A549 treated with ZK216348 at 1 μM for 4 hours (cell line): ENCODE measurements at places on chromosomes 2 and 18. TPM values are rescaled to one million over a fixed set of nuclear protein-coding genes. Genes with fewer than 3 reads are reported as not detected.

The VWA3B gene
- 0.33 TPM in 1 of 5 replicates, not detected in the others for total RNA-seq

The PDE11A gene
- total RNA-seq, result 0.25 to 1.2 TPM (median 0.46 TPM) in 5 replicates

The RUFY4 gene
- not detected in 5 replicates for total RNA-seq

The GCA gene
- total RNA-seq, result 5.1 to 6.9 TPM (median 6.7 TPM) in 5 replicates

The TGFA gene
- total RNA-seq, result 5.1 to 6.6 TPM (median 5.9 TPM) in 5 replicates

The SH3BP4 gene
- total RNA-seq, result 30.2 to 43.1 TPM (median 36.3 TPM) in 5 replicates

The PIKFYVE gene
- 3.5 to 8.9 TPM (median 6.8 TPM) in 5 replicates for total RNA-seq

The PTPRM gene
- total RNA-seq, result 26.0 to 36.8 TPM (median 31.8 TPM) in 5 replicates

The DLX2 gene
- total RNA-seq, result 0.35 to 0.89 TPM (median 0.44 TPM) in 5 replicates

The HOXD1 gene
- 0.18 to 0.28 TPM (median 0.24 TPM) in 4 of 5 replicates, not detected in the other for total RNA-seq

The MC5R gene
- total RNA-seq, result not detected in 5 replicates

The MAL gene
- not detected in 5 replicates for total RNA-seq

The TUBA4B gene
- 0.26 to 0.33 TPM (median 0.27 TPM) in 3 of 5 replicates, not detected in the others for total RNA-seq

The VAMP8 gene
- 14.1 to 23.2 TPM (median 16.8 TPM) in 5 replicates for total RNA-seq

The GPC1 gene
- total RNA-seq, result 115 to 247 TPM (median 223 TPM) in 5 replicates

The ANKRD30B gene
- not detected in 5 replicates for total RNA-seq

The SLC30A3 gene
- total RNA-seq, result 1.9 to 4.2 TPM (median 3.6 TPM) in 5 replicates

The ANKRD44 gene
- 1.2 to 3.3 TPM (median 1.8 TPM) in 5 replicates for total RNA-seq

The PROKR1 gene
- total RNA-seq, result not detected in 5 replicates

The IMPACT gene
- total RNA-seq, result 9.9 to 23.2 TPM (median 12.9 TPM) in 5 replicates

The OR6B2 gene
- not detected in 5 replicates for total RNA-seq

The AP1S3 gene
- total RNA-seq, result 24.7 to 51.4 TPM (median 35.4 TPM) in 5 replicates

The GPAT2 gene
- total RNA-seq, result not detected in 5 replicates

The WDR54 gene
- 63.6 to 93.1 TPM (median 85.8 TPM) in 5 replicates for total RNA-seq

The ADGRF3 gene
- 0.10 to 0.52 TPM in 2 of 5 replicates, not detected in the others for total RNA-seq

The ORC4 gene
- total RNA-seq, result 23.4 to 34.3 TPM (median 30.6 TPM) in 5 replicates

The ICA1L gene
- 1.2 to 2.5 TPM (median 1.6 TPM) in 5 replicates for total RNA-seq

The UGT1A1 gene
- total RNA-seq, result 0.37 to 1.1 TPM (median 0.92 TPM) in 5 replicates

The SFT2D3 gene
- 3.8 to 6.9 TPM (median 6.0 TPM) in 5 replicates for total RNA-seq

The CHAC2 gene
- 10.0 to 14.9 TPM (median 11.5 TPM) in 5 replicates for total RNA-seq

The RAB17 gene
- total RNA-seq, result 0.16 to 0.33 TPM (median 0.28 TPM) in 4 of 5 replicates, not detected in the other

The CYP27A1 gene
- total RNA-seq, result 0.17 to 0.20 TPM (median 0.17 TPM) in 3 of 5 replicates, not detected in the others

The KANSL1L gene
- 0.17 to 0.90 TPM (median 0.62 TPM) in 5 replicates for total RNA-seq

The MC4R gene
- not detected in 5 replicates for total RNA-seq

The TXNDC2 gene
- total RNA-seq, result 0.15 to 0.34 TPM (median 0.17 TPM) in 5 replicates
